Frontal cortex (tissue), 4 donors: ENCODE measurements at places on chromosomes 7 and 10.

DNA sequence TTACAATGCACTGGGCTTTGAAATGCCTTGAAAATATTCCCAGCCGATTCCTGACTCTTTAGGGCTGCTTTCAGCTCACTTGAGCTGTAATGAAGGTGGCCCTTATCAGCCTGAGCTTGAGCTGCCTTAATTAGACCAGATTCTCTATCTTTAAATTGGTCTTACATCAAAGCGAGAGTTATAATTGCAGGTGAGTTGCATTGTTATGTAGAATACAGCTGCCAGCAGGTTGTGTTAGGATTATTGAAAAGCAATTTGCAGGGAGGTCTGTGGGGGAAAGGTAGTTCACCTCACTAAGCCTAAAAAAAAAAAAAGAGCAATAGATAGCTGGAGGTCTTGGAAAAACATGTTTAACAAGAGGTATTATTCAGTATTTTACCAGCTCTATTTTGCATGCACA lies 142.2 kb upstream of the HABP2 start:
- no peak for DNase-seq

DNA sequence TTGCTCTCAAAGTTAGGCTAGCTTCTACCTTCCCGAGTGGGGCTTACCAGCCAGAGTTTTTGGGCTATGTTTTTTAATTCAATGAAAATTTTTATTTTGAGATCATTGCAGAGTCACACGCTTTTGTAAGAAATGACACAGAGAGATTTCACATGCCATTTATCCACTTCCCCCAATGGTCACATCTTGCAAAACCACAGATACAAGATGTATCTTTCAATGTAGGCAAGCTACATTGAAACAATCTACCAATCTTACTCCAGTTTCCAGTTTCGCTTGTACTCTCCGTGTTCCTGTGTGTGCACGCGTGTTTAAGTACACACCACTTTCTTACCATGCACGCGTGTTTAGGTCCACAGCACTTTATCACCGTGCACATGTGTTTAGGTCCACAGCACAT lies 89.4 kb upstream of the LEP start:
- DNase-seq = no peak

DNA sequence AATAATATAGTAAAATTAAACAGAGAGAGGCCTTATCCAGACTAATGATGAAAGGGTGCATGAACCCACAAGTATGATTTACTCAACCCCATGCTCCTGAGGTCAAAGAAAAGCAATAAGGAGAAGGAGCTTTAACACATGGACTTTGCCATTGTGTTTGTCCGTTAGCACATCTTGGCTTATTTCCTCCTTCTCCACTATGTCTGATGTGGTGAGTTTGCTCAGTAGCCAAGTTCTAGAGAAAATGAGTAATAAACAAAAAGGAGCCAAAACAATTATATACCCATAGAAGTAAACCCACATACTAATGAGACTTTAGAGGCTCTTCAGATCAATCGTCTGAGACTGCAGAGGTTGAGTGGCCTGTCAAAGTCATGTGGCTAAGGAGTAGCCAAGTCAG lies 26.1 kb upstream of the ADD3 start:
- DNase-seq = no peak

- no peak for DNase-seq
Measured at GRCh38 chr10:14191407-14191806, 139.3 kb downstream of the FRMD4A start.

- DNase-seq = peak; percentile 55
Measured at GRCh38 chr7:98400542-98401340, at the start of gene BAIAP2L1. Gene BAIAP2L1 (minus strand): TSS chr7:98401090. CDS start chr7:98400852, 238 bp downstream.

- no peak for DNase-seq
Measured at GRCh38 chr10:22438711-22439110, 93.4 kb downstream of the SPAG6 start.

- DNase-seq = peak; percentile 11
Measured at GRCh38 chr7:91212582-91212981, 51.7 kb upstream of the FZD1 start.

DNA sequence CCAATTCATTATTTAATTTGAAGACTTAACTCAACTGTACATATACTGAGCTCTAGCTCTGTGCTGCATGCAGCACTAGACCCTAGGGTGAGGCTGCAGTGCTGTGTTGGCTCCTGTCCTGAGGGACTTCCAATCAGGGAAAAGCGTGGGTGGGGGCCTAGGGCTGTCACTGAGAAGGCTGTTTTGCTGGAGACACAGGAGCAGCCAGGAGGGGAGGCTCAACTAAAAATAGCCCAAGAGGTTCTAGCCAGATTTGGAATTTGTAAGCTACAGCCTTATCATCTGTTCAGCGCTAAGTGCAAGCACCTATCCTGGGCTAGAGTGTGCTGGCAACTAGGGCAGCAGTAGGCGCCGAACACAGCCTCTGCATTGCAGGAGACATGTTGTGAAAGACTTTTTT lies 121.1 kb downstream of the VWC2 start:
- DNase-seq = no peak

GRCh38 chr7:79933144-79933543 lies 201.5 kb upstream of the GNAI1 start:
- DNase-seq = no peak

DNA sequence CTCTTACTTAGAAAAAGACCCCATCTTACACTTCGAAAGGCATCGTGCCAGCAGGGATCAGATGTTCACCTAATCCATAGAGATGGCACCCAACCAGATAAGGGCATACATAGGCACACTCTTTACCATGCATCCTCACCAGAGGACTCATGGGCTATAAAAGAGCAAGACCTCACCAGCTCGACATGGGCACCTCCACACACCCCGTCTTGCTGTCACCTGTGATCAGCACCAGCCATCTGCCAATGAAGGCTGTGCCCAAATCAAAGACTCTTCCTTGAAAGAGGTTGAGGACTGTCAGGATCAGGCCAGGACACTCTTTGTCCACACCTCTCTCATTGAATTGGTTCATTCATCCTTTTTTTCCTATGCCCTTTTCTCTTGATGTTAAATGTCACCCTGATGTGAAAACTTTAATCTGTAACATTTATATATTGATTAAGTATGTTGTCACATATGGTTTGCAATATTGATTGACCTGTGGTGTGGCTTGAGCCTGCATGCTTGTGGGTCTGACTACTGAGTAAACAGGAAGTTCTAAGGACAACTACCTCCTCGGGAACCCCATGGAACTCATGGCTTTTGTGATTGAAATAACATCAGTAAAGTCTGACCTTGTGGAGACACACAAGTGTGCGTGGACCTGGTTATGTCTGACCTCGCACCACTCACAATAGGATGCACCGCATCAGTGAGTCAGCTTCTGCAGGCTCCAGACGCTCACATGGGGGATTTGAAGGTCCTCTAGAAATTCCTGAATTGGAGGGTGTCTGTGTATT lies 75.5 kb downstream of the HTR5A start:
- DNase-seq = no peak

GRCh38 chr10:78203915-78204818 lies 170.5 kb downstream of the RPS24 start:
- DNase-seq = no peak

GRCh38 chr7:69683002-69683401 lies 84.7 kb downstream of the AUTS2 start:
- no peak for DNase-seq

DNA sequence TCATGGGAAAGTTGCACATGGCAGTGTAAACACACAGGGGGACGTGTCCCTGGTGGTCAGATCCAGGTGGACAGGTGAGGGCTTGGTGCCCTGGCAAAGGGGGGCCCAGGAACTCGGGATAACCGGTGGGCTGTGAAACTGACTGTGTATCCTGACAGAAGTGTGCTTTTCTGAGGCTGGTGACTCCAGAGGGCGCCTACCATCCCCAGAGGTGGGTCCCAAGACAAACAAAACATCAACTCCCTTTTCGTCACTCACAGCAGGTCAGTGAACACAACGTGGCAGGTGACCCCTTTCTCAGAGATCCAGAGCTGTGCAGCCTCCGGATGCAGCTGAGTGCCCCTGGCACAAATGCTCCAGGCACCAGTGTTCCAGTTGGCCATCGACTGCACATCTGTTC lies 56.0 kb upstream of the DDC start:
- DNase-seq = no peak

GRCh38 chr7:77391230-77391629 lies 24.9 kb downstream of the GSAP start:
- DNase-seq = no peak

- DNase-seq = no peak
Measured at GRCh38 chr10:92298487-92298886, 7.5 kb downstream of the MARCHF5 start.

- DNase-seq = no peak
Measured at GRCh38 chr10:69069090-69070042, 18.5 kb upstream of the SRGN start.

DNA sequence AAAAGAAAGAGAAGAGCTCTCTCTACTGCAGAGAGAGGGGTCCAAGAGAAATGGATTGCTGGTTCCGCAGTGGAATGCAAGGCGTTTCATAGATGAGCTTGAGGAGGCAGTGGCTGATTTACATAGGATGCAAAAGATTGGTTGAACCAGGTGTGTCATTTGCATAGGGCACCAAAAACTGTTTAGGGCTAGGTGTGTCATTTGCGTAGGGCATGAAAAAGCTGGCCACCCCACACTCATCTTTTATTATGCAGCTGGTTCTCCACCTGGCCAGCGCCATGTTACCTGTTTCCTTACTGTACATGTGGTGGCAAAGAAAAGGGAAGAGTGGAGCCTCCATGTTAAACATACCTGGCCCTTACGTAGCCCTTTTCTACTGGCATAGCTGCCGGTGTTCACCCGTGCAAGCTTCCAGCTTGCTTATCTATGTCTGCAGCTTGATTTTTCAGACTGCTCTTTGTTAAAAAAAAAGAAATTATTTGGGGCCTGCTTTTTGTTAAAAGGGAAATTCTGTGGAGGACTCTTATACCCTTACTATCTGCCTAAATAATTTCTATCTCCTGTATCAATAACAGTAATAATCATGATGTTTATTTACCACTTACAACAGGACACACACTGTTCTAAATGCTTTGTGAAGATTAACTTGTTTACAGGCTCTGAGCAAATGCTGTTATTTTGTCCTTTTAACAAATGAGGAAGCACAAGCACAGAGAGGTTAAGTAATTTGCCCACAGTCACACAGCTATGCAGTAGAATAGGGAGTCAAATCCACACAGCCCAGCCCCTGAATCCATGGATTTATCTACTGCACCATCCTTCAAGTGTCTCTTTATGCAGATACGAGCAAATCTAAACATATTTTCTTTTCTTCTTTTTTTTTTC lies 33.3 kb downstream of the CASP7 start:
- DNase-seq = no peak

- no peak for DNase-seq
Measured at GRCh38 chr10:124448696-124449169, 1.1 kb downstream of the NKX1-2 start.

DNA sequence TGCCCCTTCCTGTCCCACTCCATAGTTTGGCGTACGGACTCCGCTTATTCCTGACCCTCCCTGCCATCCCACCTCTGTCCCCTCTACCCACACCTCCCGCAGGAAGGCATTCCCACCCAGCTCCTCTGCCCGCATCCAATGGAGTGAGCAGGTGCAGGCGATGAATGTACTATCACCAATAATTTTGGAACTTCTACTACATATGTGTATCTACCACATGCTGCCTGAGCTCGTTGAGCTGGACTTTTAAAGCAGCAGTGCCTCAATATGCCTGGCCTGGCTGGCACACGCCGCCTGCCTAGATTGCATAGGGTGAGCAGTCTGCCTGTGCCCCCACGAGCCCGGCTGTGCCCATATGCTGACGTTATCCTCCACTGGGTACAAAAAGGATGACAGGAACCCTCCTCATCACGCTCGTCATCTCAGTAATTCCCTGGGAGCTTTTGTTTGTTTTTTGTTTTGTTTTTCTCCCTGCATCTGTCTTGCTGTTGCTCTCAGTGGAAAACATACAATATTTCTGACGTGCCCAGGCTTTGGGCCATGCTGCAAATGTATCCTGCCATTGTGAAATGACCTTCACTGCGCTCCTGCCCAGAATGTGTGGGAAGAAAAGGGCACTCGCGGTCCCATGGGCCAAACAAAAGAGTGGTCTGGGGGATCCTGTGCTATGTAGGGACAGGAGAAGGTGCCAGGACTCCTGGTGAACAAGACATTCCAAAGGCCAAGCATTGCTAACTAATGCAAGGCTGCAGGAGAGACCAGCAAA lies 302.8 kb downstream of the PTPRN2 start:
- no peak for DNase-seq

- DNase-seq = peak; percentile 74
Measured at GRCh38 chr10:77926566-77927401, at the start of gene DLG5. Gene DLG5 (minus strand): TSS chr10:77926755. CDS start chr10:77926520, 235 bp downstream.

- no peak for DNase-seq
Measured at GRCh38 chr10:84429926-84430520, 101.6 kb downstream of the CCSER2 start.

DNA sequence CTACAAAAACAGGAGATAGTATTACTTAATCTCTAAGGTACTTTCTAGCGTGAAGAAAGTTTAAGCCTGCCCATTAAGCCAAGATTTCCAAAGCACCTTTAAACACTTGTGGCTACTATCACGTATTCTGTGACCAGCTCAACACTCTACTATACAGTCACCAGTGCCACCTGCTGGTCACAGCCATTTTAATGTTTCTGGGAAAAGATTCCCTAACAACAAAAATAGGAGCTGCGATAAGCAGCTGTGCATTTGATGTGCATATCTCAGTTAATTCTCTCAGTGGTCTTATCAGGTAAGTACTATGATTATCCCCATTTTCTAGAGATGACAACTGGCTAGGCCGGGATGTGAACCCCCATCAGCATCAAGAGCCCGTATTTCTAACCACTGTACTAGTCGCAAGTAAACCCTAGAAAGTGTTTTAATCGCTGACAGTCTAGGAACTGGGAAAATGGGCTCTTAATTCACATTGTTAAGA lies 860 bp downstream of the SEC31B start:
- DNase-seq = peak; percentile 68

DNA sequence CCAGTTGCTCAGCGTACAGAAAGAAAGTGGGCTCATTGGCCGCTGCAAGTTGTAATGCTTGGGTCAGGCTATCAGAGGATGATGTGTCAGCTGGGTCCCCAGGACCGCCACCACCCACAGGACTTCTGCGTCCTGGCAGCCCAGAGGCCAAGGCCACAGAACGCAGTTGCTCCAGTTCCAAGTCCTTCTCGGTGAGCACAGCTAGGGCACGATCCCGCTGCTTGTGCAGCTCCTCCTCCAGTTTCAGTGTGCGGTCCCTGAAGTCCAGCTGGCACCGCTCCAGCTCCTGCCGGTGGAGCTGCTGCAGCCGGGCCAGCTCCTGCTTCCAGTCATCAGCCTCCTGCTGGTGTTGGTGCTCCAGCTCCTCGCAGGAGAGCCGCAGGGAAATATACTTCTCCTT lies 3.0 kb downstream of the GCC1 start:
- no peak for DNase-seq

- no peak for DNase-seq
Measured at GRCh38 chr7:81482600-81483186, 287.2 kb downstream of the HGF start.

GRCh38 chr7:66033471-66034385 lies 41.9 kb upstream of the ASL start:
- DNase-seq = no peak
